ENCODE measurements at places on chromosomes 6 and 20.

DNA sequence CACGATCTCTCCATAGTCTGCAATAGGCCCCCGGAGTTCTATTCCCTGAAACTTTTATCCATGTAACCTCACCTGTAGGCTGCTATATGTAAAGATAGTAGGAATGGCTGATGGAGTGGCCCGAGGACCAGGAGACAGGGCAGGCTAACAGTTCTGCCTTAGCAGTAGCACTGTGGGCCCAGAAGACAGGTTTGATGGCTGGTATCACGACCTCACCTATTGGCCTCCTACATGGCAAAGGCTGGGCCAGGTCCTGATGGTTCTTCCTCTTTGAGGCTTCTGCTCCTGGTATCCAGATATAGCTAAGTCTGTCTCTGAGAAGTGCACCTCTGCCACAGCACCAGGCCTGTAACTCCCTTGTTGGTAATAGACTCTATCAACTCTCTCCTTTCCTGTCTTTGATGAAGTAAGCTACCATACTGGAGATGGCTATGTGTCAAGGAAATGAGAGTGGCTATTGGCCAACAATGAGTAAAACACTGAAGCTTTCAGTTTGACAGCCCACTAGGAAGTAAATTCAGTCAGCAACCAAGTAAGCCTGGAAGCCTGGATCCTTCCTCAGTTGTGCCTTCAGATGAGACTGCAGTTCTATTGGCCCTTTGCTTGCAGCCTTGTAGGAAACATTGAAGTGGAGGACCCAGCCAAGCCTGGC, 5.7 kb downstream of the SPEF1 start:
- no peak for DNase-seq

DNA sequence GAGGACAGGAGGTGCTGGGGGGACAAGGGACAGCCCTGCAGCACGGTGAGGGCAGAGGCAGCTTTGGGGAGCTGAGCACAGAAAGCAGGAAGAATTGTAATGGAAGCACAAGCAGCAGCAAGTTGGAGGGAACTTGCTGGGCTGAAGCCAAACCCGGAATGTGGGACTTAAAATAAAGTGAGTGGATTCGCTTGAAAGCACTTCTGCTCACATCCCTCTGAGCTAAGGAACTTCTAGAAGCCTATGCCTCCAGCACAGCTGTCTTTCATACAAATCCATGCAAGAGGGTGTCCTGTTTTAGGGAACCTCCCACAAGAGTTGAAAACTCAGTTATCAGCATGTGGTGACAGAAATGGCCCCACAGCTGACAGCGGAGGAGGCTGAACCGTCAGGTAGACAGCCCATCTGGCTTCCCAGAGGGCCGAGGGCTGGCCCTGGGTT, 71.4 kb upstream of the MLN start:
- DNase-seq: no peak

DNA sequence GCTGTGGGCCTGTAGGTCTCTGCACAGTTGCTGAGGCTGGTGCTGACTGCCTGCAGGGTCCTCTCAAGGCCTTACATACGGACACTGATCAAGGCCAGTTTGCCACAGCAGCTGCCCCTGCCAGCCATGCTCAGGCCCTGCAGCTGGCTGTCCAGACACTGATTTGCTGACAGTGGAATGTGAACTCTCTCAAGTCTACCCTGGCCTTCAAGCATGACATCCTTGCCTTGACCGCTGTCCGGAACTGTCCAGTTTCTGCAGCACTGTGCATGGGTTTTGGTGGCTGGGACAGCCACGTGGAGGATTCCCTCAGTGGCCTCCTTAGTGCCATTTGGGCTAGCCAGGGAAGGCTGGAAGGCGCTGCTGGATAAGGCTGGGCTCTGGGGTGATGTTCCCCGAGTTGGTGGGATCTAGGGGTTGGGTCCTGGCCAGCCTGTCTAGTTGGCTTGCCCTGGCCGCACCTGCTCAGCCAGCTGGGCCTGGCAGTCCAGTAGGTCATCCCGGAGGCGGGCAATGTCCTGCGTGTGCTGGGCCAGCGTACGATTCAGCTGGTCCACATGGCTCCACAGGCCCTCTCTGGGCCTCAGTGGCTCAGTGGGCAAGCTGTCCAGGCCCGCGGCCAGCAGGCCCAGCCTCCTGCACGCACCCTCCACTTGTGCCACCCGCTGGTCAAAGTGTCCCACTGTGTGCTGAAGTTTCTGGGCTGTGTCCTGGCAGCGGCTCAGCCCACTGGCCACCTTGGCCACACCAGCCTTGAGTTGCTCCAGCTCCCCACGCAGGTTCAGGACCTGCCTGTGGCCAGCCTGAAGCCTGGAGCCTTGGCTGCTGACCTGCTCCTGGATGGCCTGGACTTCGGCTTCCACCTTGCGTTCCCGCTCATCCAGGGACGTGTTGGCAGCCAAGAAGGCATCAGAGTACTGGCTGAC, 5.5 kb downstream of the EMILIN3 start:
- no peak for DNase-seq

DNA sequence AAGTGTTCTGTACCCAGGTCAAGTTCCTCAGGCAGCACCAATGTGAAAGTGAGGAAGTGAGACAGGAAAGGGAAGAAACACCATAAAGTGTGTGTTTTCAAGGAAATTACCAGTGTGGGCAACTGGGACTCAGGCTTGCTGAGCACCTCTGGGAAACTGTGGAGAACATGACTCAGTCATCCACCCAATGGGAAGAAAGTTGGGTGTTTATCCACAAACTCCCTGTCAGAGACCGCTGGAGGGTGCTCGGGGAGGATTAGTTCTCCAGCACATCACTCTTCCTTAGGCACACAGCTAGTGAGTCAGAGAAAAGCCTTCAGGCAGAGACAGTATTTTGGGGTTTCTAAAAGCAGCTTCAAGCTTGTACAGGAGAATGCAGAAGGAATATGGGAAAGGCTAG, 93.6 kb downstream of the PCSK2 start:
- no peak for DNase-seq
